NCI-H2171 treated with DMSO at 0.1 percent for 48 hours (cell line): ENCODE measurements at places on chromosomes 1 and 21.

- no peak for DNase-seq
These were observed 171.5 kb upstream of the HMCN1 start for GRCh38 chr1:185562461-185563359.

GRCh38 chr1:116435806-116436610 lies 63.0 kb downstream of the ATP1A1 start:
- DNase-seq, result no peak

GRCh38 chr1:177385760-177386698 lies 215.3 kb downstream of the BRINP2 start:
- no peak for DNase-seq

DNA sequence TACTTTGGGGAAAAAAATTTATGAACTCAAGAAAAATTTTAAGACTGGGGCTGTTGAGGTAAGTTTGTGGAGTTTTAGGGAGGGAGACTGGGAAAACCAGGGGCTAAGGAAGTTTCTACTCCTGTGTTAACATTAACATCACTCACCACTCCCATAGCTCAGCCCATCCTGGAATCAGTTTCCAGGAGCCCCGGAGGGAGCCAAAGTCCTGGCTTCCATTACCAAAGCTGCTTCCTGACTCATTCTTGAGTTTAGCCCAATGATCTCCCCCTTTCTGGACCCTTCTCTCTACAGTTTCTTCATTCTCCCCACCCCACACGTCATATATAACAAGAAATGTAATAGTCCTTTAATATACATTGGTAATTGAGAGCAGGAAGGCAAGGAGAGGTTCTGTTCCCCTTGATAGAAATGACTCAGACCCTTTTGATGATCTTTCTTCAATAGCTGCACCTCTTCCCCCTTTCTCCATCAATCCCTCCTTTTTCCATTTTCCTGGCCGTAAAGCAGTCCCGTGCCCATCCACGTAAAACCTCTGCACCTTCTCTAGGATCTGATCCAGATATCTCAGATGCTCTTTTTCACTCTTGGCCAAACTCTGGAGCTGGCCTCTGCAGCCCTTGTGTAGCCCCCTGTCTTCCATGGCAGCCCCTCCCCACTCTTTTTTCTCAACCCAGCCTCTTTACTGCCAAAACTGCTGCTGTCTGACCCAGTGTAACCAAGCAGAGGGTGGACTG lies 4.6 kb upstream of the PIAS3 start:
- DNase-seq, result no peak

DNA sequence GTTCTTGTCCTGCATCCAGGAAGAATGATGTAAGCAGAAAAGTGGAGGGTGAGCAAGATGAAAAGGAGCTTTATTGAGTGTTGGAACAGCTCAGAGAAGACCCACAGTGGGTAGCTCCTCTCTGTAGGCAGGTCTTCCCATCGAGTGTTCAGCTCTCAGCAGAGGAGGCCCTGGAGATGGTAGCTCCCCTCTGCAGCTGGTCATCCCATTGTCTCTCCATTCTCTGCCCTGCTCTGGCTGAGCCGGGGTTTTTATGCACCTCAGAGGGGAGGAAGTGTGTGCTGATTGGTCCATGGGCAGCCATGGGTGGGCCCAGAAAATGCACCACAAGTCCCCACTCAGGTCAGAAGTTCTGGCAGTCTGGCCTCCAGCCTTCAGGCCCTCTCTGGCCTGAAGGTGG lies 713.7 kb downstream of the MATN1 start:
- no peak for DNase-seq

DNA sequence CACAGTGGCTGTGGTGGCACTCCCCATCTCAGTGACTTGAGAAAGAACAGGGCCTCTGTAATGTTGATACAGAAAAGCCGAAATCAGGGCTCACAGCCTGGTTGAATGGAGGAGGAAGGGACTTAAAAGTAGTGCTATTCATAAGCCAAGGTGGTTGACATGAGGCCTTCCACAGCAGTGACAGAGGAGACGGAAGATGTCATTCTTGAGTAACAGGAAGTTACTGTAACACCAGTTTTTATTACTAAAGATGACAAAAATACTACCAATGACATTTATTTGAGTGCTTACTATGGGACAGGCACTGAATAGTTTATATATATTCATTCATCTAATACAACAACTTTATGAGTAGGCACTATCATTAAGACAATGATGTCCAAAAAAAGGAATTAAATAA lies 52.8 kb upstream of the GNG12 start:
- no peak for DNase-seq

- DNase-seq, result no peak
These were observed 2.5 kb upstream of the CERS2 start for GRCh38 chr1:150976879-150977694.

DNA sequence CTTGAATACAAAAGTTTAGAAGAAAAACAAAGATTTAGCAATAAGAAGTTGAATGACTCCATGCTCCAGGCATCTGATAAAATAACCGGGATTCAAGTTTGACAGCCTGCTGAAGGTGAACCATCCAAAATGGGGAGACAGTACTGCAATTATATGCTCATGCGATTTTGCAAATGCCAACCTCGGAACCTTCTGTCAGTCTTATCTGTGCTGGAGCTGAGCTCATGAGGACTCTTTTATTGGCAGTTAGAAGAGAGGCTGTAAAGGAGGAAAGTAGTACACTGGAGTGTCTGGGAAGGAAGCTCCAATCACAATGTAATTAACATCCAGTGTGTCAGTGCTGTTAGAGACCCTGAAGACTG lies 170.0 kb downstream of the GALNT2 start:
- no peak for DNase-seq

- no peak for DNase-seq
These were observed 43.6 kb upstream of the GRHL3 start for GRCh38 chr1:24275510-24275909.

DNA sequence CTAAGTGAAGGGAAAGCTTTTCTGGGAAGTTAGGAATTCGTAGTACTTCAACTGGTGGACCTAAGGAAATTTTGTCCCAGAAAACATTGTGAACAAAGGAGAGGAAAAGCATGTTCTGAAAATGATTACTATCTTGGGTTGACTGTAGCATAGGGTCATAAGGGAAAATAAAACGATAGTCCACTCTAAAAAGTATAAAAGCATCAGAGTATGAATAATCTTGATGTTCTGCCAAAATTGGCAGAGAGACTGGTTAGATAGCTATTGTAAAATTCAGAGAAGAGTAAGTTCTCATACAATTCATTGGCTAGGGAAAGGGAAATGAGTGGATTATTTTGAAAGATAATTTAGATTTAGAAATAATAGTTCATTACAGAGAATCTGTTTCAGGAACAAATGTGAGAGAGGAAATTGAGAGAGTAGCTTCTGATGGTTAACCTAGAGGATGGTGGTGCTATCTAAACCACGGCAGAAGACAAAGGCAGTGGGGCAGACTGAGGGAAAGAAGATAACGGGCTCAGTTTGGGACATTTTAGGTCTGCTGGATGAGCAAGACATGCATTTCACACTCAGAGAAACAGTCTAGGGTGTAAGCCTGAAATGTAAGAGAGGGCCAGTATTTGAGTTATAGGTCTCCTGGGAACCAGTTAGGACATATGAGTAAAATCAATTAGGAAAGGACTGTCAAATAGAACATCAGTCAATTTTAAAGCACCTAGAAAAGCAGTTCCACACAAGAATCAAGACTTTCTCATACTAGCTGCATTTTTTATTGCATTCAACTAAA lies 799.3 kb upstream of the CXADR start:
- no peak for DNase-seq

DNA sequence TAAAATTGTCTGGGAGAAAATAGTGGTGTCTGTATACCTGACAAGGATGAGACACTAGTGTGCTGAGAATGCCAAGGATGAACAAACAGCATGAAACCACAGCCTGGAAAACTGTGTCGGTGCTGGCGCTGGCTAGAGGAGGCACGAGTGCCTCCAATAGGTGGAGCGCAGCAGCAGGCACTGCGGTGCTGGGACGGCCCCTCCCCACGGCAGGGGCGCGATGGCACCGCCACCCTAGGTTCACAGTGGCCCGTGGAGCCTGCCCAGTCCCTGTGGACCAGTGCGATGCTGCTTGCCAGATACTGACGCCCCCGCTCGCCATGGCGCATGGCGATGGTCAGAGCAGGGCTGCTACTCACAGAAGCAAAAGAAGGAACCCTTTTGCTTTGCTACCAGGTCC lies 6.8 kb downstream of the CFAP410 start:
- DNase-seq, result no peak

DNA sequence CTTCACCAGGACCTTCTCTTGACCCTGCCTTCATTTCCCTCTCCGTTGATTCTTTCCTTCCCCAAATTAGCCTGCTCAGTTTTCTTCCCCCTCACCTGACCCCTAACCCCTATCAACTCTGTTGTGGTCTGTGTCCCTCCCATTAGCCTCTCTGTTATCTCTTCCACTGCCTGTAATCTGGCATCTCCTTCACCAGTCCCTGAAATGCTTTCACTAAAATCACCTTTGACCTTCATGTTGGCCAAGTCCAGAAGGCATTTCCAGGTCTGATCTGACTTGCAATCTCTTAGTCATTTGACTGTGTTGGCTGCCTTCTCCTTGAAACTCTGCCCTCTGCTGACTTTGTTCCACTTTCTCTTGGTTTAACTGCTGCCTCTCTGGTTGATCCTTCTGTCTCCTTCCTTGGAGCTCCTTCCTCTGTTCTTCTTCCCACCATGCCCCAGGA lies 28.2 kb downstream of the ATP8B2 start:
- DNase-seq, result peak; percentile 27

GRCh38 chr1:226349801-226350518 lies 41.0 kb upstream of the LIN9 start:
- no peak for DNase-seq

DNA sequence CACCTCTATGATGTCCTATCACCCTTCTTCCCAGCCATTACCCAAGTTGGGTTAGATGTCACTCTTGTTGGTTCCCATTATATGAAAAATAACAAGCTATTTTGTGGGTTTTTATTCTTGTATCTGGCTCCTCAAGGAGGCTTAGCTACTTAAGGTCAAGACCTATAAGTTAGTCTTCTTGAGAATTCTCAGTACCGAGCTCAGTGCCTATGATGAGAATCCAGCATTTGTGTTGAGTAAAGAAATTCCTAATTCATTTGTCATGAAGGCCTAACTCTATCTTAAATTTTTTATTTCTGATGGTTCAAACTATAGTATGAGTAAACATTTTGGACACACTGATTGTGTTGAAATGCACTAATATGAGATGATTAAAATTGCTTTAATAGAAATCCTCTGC lies 15.9 kb downstream of the NUF2 start:
- no peak for DNase-seq

GRCh38 chr1:151060007-151060656 lies at the start of gene MLLT11:
MLLT11 (plus strand) TSS chr1:151060397; CDS start chr1:151067225, 6,828 bp downstream.
- peak; percentile 93 for DNase-seq
